Stimulated activated CD4-positive, alpha-beta T cell treated with anti-CD3 and anti-CD28 coated beads, TNF-alpha, amount 100 ng/mL, for 4 hours (primary cell): ENCODE measurements at places on chromosomes 4 and X.

DNA sequence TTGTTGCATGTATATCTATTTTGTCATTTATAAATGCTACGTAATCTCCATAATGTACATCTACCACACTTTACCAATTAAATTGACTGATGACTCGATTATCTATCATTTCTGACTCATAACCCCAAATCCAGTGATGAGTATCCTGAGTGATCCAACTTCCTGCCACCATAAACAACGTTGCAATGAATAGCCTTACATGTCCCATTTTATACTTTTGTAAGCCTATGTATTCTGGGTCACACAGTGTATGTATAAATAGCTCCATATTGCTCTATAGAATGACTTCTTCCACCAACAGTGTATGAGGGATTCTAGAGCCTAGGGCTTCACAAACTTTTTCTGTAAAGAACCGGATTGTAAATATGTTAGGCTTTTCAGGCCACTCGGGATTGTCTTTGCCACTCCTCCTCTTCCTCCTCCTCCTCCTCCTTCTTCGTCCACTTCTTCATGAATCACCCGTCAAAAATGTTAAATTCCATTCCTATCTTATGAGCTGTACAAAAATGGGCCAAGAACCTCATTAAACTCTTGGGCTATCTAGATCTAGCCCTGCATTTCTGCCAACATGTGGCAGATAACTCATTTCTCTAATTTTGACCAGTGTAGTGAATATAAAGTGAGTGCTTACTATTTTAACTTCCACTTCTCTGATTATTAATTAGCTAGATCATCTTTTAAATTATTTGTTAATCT is 672.2 kb upstream of the AMOT start:
- DNase-seq: no peak

GRCh38 chr4:10333942-10334341 is 123.3 kb downstream of the ZNF518B start:
- DNase-seq: no peak

DNA sequence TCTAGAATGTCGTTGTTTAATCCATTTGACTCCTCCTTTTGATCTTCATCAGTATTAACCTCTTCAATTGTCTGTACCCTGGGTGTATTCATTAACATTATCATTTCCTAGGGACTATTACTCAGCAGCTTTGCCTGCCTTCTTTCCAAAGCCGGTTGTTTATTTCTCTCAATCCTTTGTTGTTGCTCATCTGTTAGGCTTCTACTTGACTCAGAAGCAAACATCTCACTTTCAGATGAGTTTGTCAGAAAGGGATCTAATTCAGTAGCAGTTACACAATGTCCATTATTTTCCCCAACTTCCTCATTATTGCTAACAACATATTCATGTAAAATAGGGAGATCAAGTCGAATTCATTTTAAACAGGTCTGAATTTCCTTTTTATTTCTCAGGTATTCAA is 22.1 kb upstream of the HSD17B10 start:
- no peak for DNase-seq

GRCh38 chr4:41132055-41132683 is 82.2 kb downstream of the APBB2 start:
- no peak for DNase-seq

- no peak for DNase-seq
These were observed 25.9 kb downstream of the HOPX start for GRCh38 chr4:56655209-56655626.

DNA sequence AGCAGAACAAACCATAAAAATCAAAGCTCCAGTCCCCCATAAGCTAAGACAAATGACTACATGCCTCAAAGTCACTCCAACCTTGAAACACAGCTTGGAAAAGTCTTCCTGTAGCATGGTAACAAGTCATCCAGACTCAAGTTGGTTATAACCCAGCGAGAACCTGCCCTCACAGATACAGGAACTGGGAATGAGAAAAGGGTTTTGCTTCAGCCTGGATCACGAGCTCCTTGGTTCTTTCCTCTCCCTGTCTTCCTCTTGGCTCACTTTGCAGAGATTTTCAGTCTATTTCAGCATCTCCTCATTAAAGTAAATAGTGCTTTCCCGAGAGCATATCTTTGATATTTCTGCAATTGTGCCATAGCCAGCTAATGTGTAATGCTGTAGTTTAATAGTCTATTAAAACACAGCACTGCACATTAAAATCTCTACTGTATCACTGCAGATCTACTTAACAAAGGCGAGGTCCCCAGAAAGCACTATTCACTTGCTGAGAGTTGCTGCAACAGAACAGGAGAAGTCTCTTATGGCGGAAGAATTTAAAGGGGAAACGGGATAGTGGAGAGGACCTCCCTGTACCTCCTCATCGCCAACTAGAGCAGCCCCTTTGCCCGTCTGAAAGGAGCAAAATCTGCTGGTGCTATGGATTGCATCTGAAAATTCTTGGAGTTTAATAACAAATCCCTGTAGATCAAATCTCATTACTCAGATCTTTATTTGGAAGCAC is 249.3 kb upstream of the GATB start:
- DNase-seq: no peak

DNA sequence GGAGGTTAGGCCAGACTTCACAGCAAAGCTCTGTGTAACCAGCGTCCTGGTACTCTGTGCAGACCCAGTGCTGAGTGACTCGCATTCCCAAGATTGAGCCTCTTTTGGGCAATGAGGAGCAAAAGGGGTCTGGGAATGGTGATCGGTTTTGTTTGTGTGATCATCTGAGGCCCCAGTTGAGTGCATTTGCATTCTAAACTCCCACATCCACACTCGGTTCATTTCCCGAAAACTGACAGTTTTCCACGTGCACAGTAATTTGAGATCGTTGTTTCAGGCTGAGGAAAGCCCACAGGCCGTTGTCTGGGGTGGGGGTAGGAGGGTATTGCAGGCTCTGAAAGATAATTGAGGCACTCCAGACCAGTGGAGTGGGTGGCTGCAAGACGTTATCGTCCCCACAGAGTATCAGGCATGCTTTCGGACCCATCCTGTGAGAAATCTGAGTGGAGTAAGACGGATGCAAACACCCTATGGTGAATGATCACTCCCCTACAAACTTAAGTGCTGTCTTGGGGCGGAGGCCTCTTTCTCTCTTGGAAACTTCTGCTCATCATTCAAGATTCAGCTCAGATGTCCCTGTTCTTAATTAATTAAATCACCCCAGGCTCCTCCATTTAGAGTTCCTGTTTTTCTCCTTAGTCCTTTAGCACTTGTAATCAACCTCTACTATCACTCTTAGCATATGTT is 96.1 kb downstream of the AFF1 start:
- DNase-seq: no peak

- no peak for DNase-seq
These were observed 11.9 kb upstream of the ZNF157 start for GRCh38 chrX:47358387-47359065.

DNA sequence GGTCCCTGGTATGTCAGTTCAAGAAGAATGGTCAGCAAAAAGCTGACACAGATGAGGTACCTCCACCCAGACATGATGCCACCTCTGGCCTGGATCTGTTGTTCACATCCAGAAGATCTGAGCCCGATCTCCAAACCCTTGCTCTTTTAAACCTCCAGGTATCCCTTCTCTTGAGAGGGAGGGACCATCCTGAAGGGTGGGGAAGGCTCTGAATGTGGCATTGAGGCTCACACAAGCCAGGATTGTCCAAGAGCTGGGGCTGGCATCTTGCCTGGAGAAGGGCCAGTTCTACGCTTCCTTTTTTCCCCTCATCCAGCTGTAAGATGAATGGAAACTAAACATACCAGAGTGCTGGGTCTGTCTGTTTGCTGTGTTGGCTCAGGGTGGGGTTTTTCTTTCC is at the start of gene ITIH6:
TSS of gene ITIH6 (minus strand) at position 119 of the 400 bp plus-strand sequence. CDS start at position 74, 45 bp downstream.
- no peak for DNase-seq

- DNase-seq: no peak
These were observed 302.0 kb downstream of the RAB28 start for GRCh38 chr4:13182133-13182532.

- no peak for DNase-seq
These were observed 133.7 kb upstream of the NDP start for GRCh38 chrX:44106864-44107263.

- DNase-seq: no peak
These were observed 15.2 kb upstream of the RUFY3 start for GRCh38 chr4:70706516-70706915.

- no peak for DNase-seq
These were observed 319.1 kb upstream of the RPS6KA3 start for GRCh38 chrX:20585782-20586181.

DNA sequence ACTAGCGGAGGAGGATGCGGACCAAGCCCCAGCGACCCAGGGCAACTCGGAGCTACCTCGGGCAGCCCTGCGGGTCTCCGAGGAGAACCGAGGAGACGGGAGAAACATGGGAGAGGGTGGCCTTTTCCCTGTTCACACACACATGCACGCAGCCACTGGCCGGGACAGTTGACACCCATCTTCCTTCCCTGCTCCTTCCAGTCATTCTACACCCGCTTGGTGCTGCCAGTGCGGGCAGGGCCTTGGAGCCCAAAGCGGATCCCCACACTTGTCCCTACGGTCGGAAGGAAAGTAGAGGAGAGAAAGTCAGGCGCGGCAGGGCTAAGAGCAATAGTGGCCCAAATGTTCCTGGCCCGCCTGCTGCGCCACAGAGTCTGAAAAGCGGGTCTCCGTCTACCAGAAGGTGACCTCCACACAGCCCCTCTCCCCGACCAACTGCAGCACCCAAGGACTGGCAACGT is 1.1 kb upstream of the PPP3CA start:
- DNase-seq: no peak

DNA sequence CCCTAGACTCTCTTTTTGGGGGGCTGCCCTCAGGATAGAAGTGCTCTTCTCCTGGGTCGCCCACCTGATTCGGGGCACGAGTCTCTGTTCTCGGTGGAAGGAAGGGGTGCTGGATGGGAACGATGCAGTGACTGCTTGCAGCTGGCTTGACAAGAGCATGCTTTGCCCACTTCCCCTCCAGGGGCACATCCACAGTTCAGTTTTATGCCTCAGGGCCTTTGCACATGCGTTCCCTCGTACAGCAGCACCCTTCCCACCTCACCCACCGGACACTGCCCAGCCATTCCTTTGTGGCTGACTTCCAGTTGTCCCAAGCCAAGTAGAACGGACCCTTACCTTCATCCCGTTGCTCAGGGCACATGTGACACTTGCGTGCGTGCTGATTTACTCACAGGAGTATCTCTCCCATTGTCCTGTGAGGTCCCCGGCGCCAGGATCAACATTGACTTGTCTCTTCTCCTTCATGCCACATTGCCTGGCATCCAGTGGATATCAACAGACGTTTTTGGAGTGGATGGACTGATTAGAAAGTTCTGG is 60.0 kb downstream of the C4orf50 start:
- DNase-seq: no peak

DNA sequence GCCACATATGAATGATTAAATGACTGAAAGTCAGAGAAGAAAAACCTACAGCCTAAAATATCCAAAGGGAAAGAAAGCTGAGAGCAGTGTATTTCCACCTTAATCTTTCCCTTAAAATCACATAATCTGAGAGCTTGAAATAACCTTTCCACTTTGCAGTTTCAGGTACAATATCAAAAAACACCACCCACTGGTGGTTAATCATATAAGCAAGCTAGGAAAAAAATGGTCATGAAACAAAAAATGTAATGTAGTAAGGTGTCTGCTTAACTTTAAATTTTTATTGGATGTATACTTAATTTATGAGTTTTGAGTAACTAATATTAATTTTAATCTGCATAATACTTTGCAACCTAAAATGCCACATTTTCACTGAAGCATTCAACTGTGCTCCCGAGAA is 3.2 kb downstream of the PRDM5 start:
- DNase-seq: no peak

- no peak for DNase-seq
These were observed 14.9 kb upstream of the TCEANC start for GRCh38 chrX:13638021-13638420.

DNA sequence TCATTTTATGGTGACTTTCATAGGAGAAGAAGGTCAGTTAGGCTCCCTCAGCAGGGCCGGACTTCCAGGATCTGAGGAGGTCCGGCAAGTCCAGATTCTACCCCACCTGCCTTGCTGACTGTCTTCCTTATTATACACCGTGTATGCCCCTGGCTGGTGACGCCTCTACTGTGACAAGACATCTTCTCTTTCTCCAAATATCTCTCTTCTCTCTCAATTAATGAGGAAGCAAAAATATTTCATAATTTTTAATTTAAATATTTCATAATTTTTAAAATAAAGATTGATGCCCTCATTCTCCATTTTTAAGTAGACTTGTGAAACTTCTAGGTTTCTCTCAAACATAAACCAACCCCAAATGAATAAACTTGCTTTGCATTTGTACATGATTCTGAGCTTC is 202.5 kb downstream of the NSUN7 start:
- no peak for DNase-seq

DNA sequence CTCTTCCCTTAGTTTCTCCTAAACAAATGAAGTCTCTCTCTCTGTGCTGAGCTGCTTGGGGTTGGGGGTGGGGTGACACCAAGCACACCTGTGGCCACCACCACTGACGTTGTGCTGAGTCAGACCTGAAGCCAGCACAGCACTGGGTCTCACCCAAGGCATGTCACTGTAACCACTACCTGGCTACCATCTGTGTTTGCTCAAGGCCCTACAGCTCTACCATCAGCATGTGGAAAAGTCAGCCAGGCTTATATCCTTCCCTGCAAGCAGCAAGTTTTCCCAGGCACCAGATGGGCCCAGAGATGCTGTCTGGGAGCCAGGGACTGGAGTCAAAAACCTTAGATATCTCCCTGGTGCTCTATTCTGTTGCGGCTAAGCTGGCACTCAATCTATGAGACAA is 6.9 kb downstream of the CXCL10 start:
- DNase-seq: no peak

- DNase-seq: peak; percentile 50
These were observed 20.0 kb downstream of the CFAP97 start for GRCh38 chr4:185183622-185184281.

GRCh38 chr4:154622598-154622997 is 10.1 kb upstream of the FGG start:
- DNase-seq: no peak

- DNase-seq: no peak
These were observed 540.8 kb downstream of the ADGRL3 start for GRCh38 chr4:61740886-61741285.

GRCh38 chr4:159129814-159130550 is 27.1 kb downstream of the RAPGEF2 start:
- DNase-seq: no peak

DNA sequence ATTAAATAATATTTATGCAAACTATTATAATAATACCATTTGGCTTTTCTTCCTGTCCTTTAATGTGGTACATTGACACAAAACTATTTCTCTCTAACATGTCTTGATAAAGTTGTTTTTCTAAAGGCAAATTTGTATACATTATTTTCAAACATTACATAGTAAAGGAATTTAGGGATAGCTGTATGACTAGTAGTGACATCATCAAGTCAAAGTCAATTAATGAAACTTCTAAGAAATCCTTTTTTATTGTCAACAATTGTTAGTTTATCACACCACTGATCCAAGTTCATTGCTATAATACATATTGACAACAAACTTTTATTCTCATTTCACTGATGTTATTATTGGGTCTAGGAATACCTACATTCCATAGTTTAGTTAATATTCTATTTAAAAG is 68.4 kb downstream of the TBCK start:
- DNase-seq: no peak
